ENCODE measurements at places on chromosomes 12 and 14.

- DNase-seq, result no peak
These were observed 71.7 kb downstream of the TPH2 start for GRCh38 chr12:72010356-72010755.

GRCh38 chr14:75711796-75712211 lies 50.8 kb downstream of the TTLL5 start:
- DNase-seq, result peak; percentile 81

GRCh38 chr12:52971679-52972329 lies 22.9 kb downstream of the KRT18 start:
- DNase-seq, result no peak

DNA sequence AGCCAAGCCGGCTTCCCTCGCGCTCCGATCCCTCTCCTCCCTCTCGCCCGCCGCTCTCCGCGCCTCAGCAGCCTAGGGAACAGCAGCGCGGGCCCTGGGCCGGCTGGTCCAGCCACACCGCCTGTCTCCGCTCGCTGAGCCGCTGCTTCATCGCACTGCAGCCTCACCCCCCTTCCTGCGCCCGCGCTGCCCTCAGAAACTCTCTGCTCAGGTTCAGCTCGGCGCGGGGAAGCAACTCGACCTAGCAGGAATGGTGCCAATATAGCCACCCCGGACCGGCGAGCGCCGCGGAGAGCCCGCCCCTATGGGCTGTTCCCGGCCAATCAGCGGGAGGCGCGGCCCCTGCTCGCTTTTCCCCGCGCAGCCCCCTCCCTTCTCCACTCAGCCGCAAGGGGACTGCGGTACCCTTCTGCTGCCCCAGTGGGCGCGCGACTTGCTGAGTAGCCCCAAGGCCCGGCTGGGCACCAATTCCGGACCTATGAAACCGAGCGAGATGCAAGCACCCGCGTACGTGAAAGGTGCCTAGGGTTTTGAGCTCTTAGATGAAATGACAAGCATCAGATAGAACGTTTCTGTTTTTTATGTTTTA lies at the start of gene ADAMTS20:
ADAMTS20 (minus strand) TSS at position 233 of the 589 bp plus-strand sequence. CDS start 282 bp downstream, outside the sequence.
- DNase-seq, result no peak

DNA sequence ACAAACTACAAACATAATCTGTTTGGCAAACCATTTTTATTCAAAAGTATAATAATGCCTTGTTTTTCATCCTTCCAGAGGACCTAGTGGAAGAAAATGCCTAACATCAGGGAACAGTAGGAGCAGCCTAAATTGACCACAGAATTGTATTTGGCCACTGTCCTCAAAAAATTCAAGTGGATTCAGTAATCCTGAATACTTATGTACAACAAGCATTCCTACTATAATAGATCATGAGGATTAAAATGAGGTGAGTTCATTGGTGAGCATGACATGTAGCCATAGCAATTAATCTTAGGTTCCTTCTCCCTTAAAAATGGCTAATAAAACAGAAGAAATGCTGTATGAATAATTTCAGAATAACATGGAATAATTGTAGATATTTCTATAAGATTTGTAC lies 209.3 kb downstream of the DAD1 start:
- DNase-seq, result no peak

DNA sequence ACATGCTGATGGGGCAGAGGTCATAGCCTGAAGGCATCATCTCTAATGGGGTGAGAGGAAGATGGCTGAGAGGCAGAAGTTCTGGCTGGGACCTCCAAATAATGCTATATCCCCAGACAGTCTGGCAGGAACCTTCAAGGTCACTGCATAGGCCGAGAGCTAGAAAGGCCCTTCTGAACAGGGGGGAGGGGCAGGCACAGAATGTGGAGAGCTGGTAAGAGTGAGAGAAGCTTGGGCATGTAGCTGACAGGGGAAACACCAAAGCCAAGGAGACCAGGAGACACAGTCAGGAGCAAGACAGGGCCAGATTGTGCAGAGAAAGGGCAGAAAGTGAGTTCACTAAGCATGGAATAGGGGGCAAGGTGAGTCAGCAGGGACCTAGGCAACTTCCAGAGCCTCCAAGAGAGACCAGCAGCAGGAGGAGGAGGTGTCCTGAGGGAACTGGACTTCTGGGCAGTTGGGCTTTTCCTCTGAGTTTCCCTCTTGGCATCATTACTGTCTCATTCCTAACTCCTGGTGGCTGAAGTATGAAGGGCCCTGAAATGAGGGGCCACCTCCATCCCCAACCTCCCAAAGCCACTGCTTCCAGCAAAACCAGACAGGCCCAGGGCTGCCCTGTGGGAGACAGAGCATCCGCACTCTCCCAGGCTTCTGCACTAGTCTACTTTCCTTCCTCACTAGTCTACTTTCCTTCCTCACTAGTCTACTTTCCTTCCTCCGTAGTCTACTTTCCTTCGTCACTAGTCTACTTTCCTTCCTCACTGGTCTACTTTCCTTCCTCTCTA lies 17.1 kb downstream of the ANO2 start:
- no peak for DNase-seq

GRCh38 chr12:91617818-91618217 lies 435.2 kb upstream of the DCN start:
- DNase-seq, result no peak

- no peak for DNase-seq
These were observed 1208.8 kb downstream of the VRK1 start for GRCh38 chr14:98006008-98006407.

- peak; percentile 74 for DNase-seq
These were observed 105.2 kb upstream of the ATF7IP start for GRCh38 chr12:14260011-14260993.

- DNase-seq, result no peak
These were observed 193.3 kb upstream of the C14orf180 start for GRCh38 chr14:104386151-104386841.

GRCh38 chr12:32419520-32419960 lies 20.2 kb downstream of the FGD4 start:
- no peak for DNase-seq

- DNase-seq, result no peak
These were observed 13.8 kb downstream of the RCOR1 start for GRCh38 chr14:102606296-102606695.

DNA sequence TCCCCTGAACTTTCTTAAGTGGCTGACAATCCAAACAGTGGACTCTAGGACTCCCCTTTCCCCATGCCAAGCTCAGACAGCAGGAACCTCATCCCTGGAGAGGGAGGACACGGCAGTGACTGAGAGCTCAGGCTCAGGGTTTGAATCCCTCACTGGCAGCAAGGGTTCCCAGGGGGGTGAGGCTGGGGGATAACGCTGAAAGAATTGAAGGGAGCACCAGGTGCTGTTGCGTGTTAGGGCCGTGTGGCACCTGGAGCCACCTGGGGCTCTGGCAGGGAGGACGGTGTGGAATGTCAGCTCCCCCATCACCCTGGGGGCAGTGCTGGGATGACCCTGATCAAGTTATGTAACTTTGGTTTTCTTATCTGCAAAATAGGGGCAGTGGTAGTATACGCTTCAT lies 40.1 kb downstream of the ANO2 start:
- DNase-seq, result no peak

- DNase-seq, result no peak
These were observed at the start of gene CCDC197 for GRCh38 chr14:93997082-93997481. Gene CCDC197, plus strand, starts transcription at chr14:93997301. Its CDS starts 831 bp downstream, at chr14:93998132.

DNA sequence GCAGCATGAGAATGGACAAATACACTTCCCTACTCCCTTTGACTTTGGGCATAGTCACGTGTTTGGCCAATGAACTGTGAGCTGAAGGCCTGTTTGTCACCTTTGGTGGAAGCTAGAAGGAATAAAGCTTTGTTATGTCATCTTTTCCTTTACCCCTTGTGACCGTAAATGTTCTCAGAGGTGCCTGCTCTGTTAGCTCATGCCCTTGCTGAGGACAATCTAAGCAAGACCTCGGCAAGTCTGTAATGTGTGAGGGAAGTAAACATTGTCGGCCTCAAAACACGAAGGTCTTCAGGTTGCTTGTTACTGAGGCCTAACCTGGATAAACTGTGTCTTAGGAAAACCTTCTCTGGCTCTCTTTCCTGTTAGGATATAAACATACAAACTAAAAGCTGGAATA lies 354.2 kb downstream of the TMEM132D start:
- no peak for DNase-seq

GRCh38 chr12:113039911-113040445 lies 16.6 kb upstream of the DTX1 start:
- no peak for DNase-seq

- no peak for DNase-seq
These were observed 5.6 kb downstream of the DDX47 start for GRCh38 chr12:12818701-12819100.

DNA sequence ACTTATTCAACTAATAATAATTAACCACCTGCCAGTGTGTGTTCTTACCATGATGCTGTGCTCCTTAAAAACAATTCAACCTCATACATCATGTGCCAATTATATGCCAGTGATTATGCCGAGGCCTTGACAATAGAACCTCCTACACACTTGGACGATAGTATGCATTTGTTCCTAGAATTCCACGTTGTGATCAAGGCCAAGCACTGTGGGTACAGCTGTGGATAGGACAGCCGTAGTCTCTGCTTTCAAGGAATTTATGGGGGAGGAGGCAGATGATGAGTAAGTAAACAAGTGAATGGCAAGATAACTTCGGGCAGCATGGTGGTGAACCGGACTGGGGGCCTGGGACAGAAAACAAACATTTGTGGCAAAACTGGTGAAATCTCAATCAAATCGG lies 18.0 kb upstream of the MYO1H start:
- DNase-seq, result no peak

- no peak for DNase-seq
These were observed 138.1 kb upstream of the HIF1A start for GRCh38 chr14:61557262-61557661.

- no peak for DNase-seq
These were observed 52.2 kb upstream of the DIO3 start for GRCh38 chr14:101508948-101509729.

- DNase-seq, result no peak
These were observed 202.1 kb downstream of the NOVA1 start for GRCh38 chr14:26395726-26396125.

DNA sequence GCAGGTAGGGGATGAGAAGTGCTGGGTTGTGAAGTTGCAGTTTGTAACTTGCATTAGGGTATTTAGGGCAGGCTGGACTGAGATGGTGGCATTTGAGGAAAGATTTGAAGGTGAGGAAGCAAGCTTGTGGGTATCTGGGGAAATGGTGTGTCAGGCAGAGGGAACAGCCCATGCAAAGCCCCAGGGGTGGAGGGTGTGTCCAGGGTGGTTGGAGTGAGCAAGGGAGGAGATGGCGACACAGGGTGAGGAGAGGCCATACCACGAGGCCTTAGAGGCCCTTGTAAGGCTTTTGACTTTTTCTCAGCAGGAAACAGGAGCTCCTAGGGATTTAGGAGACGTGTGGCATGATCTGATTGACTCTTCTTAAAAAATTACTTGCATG lies 136.9 kb downstream of the NUAK1 start:
- DNase-seq, result no peak

DNA sequence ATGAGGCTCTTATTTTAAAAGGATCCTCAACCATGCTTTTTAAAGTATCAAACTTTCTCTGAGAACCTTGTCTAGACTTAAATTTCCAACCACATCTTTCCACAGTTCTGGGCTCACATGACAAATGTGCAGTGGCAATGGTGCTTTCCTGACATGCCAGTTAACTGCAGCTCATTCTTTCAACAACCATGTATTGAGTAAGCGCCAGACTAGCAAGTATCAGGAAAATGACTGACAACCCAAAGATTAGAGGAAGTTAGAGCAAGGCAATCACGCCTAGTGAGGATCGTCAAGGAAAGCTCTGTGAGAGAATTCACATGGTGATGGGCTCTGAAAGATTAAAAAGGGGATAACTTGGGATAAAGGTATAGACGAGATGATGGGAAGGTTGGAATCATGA lies 35.8 kb downstream of the FLVCR2 start:
- no peak for DNase-seq

DNA sequence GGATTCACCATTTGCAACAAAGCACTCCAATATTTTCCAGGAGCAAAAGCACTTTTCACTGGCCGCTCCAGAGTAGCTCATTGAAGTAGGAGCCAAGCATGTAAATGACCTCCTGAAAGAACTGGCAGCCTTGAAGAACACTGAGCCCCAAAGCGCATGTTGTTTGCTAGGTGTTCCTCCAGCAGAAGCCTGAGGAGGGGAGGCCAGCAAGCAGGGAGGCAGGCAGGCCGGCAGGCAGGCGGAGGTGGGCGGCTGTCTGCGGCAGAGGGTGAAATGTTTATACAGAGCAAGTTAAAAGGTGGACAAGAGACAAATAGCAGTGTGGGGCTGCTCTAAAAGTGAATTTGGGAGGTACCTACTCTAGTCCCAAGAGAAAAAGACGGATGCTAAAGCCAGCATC lies 439.4 kb downstream of the CCDC91 start:
- no peak for DNase-seq

- DNase-seq, result no peak
These were observed 551.2 kb upstream of the SEL1L start for GRCh38 chr14:82084813-82085212.

GRCh38 chr14:75547552-75548250 lies 25.4 kb downstream of the BATF start:
- no peak for DNase-seq

GRCh38 chr12:80178846-80179245 lies 79.5 kb downstream of the OTOGL start:
- no peak for DNase-seq

DNA sequence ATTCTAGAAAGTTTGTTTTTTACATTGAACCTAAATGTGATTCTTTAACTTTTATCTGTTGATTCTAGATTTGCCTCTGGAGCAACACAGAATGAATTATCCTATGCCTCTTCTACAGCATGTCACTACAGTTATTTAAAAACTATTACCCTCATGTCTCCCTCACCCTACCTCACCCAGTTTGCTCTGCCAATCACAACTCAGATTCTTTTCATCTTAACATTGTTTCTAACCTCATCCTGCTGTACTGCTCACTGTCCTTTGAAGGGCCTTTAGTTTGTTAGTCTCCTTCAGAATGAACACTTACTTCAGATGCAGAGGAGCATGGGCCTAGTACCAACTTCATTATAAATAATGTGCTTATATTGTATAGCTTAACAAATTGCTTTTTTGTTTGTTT lies 21.5 kb downstream of the YLPM1 start:
- no peak for DNase-seq

GRCh38 chr14:39939023-39939422 lies 506.8 kb upstream of the FBXO33 start:
- no peak for DNase-seq

- no peak for DNase-seq
These were observed 212.4 kb upstream of the C14orf180 start for GRCh38 chr14:104366931-104367865.

DNA sequence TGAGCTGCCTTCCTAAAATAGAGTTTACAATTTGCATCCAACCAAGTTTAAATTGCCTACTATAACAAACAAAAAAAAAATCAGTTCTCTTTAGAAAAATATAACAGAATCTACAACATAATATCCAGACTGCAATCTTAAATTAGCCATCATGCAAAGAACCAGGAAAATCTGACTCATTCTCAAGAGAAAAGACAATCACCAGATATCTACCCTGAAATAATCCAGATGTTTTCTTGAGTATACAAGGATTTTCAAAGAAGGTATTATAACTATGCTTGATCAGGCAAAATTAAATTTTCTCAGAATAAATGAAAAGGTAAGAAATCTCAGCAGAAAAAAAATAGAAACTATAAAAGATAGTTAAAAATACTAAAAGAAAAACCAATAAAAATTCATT lies 115.6 kb downstream of the CCER1 start:
- no peak for DNase-seq

GRCh38 chr12:31773223-31773750 lies 44.5 kb upstream of the AMN1 start:
- DNase-seq, result no peak

- DNase-seq, result no peak
These were observed 27.5 kb upstream of the DENND5B start for GRCh38 chr12:31618228-31619025.

- DNase-seq, result no peak
These were observed 161.3 kb upstream of the TMCC3 start for GRCh38 chr12:94811611-94812010.

GRCh38 chr14:75835737-75836136 lies 146.1 kb downstream of the TGFB3 start:
- no peak for DNase-seq

Measured in nucleus accumbens (tissue), 56 donors.